ENCODE measurements at places on chromosomes 11 and 22. TPM values are rescaled to one million over a fixed set of nuclear protein-coding genes. Genes with fewer than 3 reads are reported as not detected.

DNA sequence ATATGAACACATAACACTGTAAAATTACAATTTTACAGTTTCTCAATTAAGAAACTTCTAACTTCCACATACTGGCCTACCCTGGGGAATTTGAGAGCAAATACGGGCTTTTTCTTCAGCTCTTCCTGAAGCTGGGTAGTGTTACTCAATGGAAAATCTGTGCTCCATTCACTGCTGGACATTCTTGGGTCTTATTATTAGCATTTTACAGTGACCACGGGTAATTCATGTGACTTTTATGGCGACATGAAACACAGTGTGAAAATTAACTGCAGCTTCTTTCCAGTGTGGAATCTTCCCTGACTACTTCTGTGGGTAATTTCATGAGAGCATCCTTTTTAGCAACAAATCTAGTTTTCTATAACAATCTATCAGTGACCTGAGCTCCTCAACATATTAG is 423.7 kb upstream of the ANO5 start:
- DNase-seq, result no peak

DNA sequence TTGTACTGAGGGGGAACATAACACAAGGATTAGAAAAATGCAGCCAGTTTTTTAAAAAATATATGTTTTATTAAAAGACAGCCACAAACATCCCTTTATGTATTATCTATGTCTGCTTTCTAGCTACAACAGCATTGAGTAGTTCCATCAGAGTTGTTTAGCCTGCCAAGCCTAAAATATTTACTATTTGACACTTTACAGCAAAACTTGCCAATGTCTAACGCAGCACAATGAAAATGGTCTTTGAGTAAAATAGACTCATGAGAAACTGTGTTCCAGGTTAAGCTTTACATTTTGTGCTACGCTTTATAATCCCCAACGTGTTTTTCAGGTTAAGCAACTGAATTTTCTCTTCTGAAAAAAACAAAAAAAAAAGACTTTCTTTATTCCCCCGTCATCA is 2211.5 kb upstream of the RAG2 start:
- DNase-seq, result no peak

GRCh38 chr11:125080531-125080911 is 17.4 kb downstream of the SLC37A2 start:
- no peak for DNase-seq

DNA sequence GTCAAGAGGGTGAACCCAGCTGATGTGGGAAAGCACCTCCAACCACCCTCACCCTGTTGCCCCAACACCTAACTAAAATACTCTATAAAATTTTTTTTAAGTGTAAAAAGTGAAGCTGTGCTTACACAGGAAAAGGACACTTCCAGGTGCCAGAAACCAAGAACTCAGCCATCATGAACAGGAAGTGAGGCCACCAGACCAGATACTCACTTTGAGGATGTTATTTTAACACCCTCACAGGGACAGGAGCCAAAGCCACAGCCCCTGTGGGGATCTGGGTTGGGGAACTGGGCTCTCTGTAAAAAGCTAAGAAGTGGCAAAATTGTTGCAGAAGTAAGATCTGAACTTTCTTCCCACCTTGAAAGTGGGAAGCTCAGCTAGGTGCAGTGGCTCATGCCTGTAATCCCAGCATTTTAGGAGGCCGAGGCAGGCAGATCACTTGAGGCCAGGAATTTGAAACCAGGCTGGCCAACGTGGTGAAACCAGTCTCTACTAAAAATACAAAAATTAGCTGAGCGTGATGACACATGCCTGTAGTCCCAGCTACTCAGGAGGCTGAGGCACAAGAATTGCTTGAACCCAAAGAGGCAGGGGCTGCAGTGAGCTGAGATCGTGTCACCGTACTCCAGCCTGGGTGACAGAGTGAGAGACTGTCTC is 3.8 kb downstream of the RSPH14 start:
- no peak for DNase-seq

DNA sequence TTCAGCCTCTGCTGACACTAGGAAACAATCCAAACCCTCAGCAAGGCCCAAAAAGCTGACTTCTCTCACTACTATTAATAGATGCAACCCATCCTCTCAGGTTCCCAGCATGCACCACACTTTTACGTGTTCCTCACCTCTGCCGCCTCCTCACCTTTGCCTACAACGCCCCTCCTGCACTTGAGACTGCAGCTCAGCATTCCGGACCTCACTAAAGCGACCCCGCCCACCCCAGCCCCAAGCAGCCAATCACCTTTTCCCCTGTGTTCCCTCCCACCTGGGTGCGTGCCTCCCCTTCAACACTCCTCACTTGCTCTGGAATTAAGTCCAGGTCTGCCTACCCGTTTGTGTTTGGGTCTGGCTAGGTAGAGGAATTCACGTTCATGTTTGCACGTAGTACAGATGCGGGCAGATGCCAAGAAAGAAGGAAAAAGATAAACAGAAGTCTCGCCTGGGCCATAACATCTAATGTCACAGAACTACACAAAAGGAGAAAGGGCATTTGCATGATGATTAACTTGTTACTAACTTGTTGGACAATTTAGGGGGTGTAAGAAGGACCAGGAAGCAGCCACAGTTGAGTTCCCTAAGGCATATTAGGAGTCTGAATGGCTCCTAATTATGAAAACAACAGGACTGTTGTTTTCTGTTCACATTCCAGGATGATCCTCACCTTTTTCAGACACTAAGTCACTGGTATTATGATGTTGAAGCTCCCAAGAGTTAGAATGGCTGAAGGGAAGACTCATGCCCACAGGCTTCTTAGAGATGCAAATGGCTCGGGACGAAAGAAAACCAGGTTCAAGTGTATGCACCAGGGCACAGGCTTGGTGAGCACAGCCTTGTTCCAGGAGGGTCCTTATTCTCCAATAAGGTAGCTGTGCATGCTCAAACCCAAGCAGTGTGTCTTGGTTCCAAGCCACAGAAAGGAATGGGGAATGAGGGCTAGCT is 102.2 kb downstream of the MICAL3 start:
- no peak for DNase-seq

DNA sequence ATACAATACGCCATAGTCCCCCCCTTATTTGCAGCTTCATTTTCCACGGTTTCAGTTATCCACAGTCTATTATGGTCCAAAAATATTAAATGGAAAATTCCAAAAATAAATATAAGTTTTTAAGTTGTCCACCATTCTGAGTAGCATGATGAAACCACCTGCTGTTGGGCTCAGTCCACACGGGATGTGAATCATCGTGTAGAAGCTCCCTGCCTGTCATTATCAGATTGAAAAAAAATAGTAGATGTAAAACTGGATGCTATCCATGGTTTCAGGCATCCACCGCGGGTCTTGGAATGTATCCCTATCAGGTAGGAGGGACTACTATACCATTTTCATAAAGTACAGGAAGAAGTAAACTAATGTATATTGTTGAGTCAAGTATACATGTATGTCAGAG is 127.4 kb downstream of the TTC17 start:
- DNase-seq, result no peak

DNA sequence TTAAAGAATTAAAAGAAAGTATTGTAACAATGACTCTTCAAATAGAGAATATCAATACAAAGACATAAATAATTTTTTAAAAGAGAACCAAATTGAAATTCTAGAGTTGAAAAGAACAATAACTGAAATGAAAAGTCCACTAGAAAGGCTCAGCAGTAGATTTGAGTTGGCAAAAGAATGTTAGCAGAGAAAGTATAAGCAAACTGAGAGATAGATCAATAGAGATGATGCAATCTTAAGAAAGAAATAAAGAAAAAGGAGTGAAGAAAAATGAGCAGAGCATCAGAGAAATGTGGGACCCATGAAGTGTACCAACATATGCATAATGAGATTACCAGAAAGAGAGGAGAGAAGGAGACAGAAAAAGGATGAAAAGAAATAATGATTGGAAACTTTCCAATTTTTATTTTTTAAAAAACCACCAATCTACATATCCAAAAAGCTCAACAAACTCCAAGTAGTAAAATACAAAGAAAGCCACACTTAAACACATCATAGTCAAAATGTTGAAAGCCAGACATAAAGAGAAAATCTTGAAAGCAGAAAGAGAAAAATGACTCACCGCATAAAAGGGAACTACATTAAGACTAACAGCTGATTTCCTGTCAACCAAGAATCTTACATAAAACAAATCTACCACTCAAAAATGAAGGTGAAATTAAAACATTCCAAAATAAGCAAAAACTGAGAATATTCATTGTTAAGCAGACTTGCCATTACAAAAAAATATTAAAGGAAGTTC is 20.9 kb downstream of the NCF4 start:
- no peak for DNase-seq

GRCh38 chr22:37623075-37624016 is 14.7 kb downstream of the GGA1 start:
- DNase-seq, result no peak

- no peak for DNase-seq
Observed at GRCh38 chr22:46931414-46931813, 169.0 kb downstream of the TBC1D22A start.

- no peak for DNase-seq
Observed at GRCh38 chr11:2853997-2854560, 31.5 kb downstream of the CDKN1C start.

GRCh38 chr22:50192436-50193204 is 6.9 kb downstream of the TRABD start:
- DNase-seq, result no peak

DNA sequence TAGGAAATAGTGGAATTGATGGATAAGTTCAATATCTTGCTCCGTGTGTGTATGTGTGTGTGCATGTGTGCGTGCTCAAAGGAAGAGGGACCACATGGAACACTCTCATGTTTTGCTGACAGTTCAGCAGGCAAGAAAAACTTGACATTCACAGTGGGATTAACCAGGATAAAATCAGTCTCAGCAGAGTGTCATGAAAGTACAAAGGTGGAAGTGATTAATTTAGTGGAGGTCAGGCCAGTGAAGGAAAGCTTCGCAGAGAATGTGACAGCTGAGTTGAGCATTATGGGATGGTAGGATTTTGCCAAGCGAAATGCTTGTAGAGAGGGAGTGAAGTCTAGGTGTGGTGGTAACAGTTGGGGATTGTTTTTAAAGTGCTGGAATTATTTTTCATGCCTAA is 15.7 kb upstream of the FBXO3 start:
- DNase-seq, result no peak

DNA sequence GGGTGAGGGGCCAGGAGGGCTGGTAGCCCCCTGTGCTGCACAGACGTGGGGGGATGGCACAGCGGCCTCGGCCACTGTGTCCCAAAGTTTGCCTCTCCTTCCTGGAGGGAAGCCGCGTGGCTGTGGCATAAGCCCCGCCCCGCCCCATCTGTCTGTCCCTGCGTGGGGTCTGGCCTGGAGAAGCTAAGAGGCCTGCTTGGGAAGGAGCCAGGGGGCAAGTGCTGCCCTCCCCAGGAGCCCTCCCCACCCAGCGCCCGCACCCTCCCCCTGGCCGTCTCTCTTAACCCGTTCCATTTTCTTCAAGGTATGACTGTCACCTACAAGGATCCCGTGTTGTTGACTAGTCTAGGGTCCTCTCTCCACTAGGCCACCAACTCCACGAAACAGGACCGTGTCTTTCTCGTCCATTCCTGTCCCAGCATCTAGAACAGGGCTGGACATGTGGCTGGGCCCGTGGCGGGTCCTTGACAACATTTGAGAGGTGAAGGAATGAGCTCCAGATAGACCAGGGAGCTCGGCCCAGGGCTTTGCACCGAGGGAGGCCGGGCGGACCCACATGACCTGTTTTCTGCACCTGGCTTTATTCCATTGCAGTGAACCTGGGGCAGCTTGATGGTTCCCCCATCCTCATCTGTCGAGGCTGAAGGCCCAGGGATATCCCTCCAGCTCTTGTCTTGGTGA is 428.0 kb downstream of the TBC1D22A start:
- DNase-seq, result no peak

DNA sequence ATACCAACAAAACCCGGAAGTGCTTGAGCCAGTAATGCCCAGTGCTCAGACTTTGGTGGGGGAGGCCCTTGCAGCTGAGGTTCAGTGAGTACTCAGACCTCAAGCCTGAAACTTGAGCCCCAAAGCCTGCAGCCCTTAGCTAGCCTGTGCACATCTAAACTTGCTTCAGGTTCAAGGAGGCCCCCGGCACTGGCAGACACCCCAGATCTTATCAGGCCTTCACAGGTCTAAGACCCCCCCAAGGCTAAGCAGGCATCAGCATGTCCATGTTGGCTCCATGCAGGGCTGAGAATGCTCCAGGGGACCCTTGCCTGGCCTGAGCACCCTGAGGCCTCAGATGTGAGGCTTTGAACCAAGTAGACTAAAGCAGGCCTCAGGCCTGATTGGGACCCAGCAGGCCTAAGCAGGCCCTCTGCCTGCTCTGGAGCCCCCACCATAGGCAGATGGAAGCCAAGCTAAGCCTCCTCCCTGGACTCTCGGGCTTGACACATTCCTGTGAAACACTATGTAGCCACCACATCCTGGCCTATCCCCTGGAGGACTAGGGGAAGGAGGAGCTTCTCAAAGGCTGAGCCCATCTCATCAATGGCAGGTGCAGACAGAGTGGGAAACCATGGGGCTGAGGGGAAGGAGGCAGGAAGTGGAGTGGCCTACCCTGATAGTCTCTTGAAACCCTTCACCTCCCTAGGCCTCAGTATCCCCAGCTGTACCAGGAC is 1.2 kb upstream of the CASTOR1 start:
- no peak for DNase-seq

- DNase-seq, result no peak
Observed at GRCh38 chr22:42719133-42719532, 1.5 kb downstream of the A4GALT start.

DNA sequence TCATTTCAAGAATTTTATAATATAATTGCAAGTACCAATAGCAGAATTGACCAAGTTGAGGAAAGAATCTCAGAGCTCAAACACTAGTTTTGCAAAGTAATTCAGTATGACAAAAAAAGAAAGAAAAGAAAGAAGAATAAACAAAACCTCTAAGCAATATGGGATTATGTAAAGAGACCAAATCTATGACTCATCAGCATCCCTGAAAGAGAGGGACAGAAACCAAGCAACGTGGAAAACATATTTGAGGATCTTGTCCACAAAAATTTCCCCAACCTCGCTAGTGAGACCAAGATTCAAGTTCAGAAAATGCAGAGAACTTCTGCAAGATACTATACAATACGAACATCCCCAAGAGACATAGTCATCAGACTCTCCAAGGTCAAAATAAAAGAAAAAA is 203.7 kb upstream of the DDI1 start:
- no peak for DNase-seq

DNA sequence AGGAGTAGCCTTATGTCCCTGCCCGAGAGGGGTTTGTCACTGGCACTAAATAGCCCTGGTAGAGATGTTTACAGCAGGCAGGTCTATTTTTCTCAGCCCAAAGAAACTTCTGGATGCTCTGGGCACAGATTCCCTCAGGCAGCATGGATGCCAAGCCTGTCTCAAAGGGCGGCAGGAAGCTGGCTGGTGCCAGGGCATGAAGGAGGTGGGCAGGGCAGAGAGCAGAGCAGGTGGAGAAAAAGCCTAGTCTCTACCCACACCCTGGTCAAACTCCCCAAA is 4.1 kb upstream of the GAS2L1 start:
- no peak for DNase-seq

- no peak for DNase-seq
Observed at GRCh38 chr11:69359735-69360480, 66.0 kb downstream of the MYEOV start.

The GAS2 gene
- 1.2 TPM for total RNA-seq

The APIP gene
- 26.0 TPM for total RNA-seq

The GPHA2 gene
- not detected for total RNA-seq

The MCAM gene
- total RNA-seq, result 660 TPM

The MS4A15 gene
- total RNA-seq, result not detected

The L3MBTL2 gene
- total RNA-seq, result 21.5 TPM

The ZW10 gene
- 16.3 TPM for total RNA-seq

The KCNJ1 gene
- total RNA-seq, result not detected

The TMEM191B gene
- total RNA-seq, result not detected

The CDC45 gene
- 31.2 TPM for total RNA-seq

The APOL5 gene
- total RNA-seq, result not detected

The GAL3ST1 gene
- 11.4 TPM for total RNA-seq

The APLP2 gene
- total RNA-seq, result 548 TPM

The PICALM gene
- 218 TPM for total RNA-seq

Data from epithelial cell of proximal tubule (primary cell).